ENCODE measurements at places on chromosomes 5 and 9.

DNA sequence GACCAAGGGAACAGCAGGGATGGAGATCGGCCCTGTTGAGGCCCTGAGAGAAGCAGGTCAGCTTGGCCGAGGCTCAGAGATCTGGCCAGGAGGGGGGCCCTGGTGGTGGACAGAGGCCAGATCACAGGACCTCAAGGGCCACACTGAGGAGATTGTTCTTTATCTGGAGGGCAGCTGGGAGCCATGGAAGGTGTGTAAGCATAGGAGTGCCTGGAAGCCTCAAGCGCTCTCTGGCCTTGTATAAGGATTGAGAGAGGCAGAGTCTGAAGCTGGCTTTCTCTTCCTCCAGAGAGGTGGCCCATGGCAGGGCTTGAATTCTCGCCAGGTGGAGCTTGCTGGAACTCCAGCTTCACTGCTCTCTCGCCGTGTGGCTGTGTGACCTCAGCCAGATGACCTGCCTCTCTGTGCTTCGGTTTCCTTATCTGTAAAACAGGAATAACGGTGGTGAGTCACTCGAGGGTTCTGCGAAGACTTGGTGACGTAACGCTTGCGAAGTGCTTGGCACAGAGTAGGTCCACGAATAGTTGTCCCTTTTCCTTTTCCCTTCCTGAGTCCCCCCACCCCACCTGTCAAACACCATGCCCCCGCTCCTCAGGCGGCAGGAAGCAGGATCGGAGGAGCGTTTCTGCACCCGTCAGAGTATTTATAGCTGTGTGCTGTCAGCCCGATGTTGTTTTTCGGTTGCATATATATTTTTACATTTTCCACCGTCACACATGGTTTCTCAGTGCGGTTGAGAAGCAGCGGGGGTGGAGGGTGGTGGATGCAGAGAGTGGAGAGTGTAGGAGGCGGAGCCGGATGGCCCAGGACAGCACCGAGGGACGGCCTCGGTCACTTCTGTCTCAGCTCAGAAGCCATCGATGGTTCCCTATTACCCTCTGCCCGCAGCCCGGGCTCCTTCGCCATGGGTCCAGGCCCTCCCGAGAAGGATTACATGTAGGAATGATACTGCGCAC lies 17.0 kb upstream of the CRB2 start:
- peak; percentile 85 for DNase-seq

GRCh38 chr5:42131081-42131480 lies 206.0 kb downstream of the FBXO4 start:
- DNase-seq, result no peak

DNA sequence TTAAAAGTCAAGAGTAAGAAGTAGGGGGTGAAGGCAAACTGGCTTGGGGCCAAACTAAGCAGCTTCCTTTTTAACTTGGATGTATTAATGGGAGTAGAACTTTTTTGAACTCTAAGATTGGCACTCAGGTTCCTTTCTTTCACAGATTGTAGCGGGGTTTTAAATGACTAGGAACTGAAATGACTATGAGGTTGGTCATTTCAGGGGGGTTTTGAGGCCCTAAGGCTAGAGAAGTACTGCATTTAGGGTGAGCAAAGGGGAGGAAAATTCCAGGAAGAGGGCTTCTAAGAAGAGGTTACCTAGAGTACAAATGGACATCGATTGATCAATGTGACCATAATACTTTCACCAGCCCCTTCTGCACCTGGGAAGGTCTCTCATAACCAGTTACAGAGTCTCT lies 381.8 kb downstream of the MLLT3 start:
- DNase-seq, result no peak

GRCh38 chr5:87139795-87140194 lies 127.9 kb upstream of the RASA1 start:
- no peak for DNase-seq

GRCh38 chr9:131656356-131657036 lies 83.4 kb downstream of the RAPGEF1 start:
- no peak for DNase-seq

- no peak for DNase-seq
Observed at GRCh38 chr5:73419117-73419464, 29.5 kb downstream of the FOXD1 start.

GRCh38 chr5:102223542-102224477 lies 72.3 kb downstream of the SLCO4C1 start:
- no peak for DNase-seq

GRCh38 chr9:70105147-70105546 lies 61.5 kb downstream of the MAMDC2 start:
- DNase-seq, result no peak
